ENCODE measurements at places on chromosomes 12 and 14.

GRCh38 chr12:21615431-21615830, 10.8 kb upstream of the GYS2 start:
- DNase-seq = peak; percentile 6

DNA sequence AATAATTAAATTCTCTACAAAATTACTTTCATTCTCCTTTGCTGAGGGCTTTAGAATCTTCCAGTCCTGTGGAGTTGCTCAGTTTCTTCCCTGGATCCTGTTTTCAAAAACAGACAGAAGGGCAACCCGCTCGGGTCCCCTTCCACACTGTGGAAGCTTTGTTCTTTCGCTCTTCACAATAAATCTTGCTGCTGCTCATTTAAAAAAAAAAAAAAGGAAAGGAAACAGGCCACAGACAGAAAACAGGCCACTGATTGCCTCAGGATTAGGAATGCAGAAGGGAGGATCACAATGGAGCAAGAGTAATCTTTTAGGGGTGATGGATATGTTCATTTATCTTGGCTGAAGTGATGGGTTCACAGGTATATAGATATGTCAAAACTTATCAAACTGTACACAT, 29.5 kb upstream of the HIGD1C start:
- no peak for DNase-seq

- no peak for DNase-seq
These were observed 98.3 kb downstream of the PDZRN4 start for GRCh38 chr12:41286426-41286825.

- no peak for DNase-seq
These were observed 464.8 kb upstream of the RGS6 start for GRCh38 chr14:71467361-71467811.

DNA sequence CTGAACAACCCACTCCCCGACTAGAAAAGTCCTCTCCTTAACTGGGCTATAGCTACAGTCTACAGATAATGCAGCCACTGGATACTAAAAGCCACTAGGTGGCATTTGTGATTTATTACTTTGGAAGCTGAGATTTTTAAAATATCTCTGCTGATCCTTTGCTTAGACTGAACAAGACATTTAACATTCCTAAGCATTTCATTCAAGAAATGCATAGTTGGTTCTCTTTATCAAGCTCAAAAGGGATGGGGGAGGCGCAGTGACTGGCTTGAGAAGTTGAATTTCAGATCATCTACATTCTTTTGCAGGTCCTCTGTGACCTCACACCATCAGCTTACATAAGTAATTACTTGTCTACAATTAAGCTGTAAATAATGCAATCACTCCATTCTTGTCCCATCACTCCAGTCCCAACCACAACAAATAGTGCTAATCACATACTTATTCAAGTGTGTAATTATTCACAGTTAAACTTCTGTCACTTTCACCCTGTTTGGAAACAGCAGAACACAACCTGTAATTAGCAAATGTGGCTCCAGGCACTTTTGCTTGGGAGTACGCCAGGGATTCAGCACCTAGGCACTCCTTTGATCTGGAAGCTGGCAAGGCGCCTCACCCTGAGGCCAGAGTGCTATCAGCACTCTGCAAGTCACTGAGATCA, 203.6 kb downstream of the NOVA1 start:
- peak; percentile 50 for DNase-seq

GRCh38 chr14:50977863-50978528, 33.7 kb upstream of the PYGL start:
- DNase-seq = no peak

DNA sequence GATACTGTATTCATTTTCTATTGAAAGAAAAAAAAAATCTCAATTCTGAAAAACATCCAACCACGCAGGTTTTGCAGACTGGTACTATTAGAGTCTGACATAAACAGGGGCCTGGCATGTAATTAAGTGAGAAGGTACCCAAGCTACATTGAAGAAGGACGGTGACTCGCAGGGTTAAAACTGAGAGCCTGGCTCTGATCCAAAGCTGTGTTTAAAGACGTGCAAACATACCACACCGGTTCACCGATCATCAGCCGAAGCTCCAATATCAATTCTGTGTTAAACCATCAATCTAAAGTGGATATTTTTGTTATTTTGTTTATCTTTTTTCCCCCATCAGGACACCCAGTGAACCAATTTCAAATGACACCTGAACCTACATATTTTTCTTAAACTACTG, 108.1 kb upstream of the DIO3 start:
- no peak for DNase-seq

- peak; percentile 26 for DNase-seq
These were observed 682 bp downstream of the KIAA0586 start for GRCh38 chr14:58428118-58428683.

DNA sequence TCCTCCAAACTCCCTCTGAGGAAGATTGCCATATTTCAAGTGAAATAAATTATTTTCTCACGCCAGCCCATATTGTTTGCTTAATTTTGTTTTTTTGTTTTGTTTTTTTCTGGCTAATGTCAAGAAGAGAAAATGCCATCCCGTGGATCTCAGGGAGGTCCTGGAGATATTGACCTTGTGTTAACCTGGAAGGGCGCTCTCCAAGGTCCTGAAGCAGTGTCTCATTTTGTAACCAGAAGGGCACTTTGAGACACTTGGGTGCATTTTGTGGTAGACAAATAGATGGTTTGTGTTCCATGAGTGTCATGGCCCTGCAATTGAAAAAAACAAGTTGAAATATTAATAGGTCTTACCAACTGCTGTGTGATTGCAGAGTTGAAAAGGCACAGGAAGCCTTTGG, 268.9 kb downstream of the SUDS3 start:
- no peak for DNase-seq

- no peak for DNase-seq
These were observed 4.9 kb downstream of the RFLNA start for GRCh38 chr12:124299628-124300388.
